CD4-positive, alpha-beta T cell treated with Interferon alpha-2 for 1 hour (primary cell): ENCODE measurements at places on chromosomes 13 and 19.
A peak's percentile ranks its signal among the peaks of the same experiment; 100 is the strongest.

- DNase-seq, result no peak
Measured at GRCh38 chr19:45235485-45235884, 9.7 kb downstream of the EXOC3L2 start.

DNA sequence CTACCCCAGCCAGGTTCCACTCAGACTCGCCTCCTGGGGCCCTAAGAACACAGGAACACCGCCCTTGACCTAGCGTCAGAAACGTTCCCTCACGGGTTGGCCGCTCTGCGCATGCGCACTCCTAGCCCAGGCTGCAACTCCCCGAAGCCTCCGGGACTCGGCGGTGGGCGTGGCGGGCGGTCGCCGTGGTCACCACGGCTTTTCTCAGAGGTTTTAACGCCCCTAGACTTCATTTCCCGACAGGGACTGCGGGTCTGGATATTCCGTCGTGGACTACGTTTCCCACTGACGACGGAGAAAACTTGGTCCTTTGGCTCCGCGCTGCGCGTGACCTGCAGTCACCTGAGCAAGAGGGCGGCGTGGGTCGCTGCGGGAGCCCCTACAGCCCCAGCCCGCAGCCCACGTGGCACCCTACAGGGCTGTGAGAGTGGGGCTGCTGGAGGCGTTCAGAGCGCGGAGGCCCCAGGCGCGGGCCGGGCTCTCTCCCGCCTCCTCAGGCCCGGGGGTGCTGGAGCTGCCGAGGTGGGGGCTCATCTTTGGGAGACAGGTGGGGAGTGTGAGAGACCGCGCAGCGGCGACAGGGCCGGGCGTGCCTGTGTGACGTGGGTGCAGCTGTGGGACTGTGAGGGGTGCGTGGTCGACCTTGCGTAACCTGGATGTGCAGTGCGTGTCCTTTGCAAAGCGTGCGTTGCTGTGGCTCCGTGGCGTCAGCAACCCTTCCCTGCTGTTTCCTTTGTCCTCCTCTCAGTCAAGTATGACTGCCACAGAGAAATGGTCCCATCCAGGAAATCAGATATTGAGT is 38.0 kb upstream of the ZNF573 start:
- DNase-seq, result peak; percentile 51

DNA sequence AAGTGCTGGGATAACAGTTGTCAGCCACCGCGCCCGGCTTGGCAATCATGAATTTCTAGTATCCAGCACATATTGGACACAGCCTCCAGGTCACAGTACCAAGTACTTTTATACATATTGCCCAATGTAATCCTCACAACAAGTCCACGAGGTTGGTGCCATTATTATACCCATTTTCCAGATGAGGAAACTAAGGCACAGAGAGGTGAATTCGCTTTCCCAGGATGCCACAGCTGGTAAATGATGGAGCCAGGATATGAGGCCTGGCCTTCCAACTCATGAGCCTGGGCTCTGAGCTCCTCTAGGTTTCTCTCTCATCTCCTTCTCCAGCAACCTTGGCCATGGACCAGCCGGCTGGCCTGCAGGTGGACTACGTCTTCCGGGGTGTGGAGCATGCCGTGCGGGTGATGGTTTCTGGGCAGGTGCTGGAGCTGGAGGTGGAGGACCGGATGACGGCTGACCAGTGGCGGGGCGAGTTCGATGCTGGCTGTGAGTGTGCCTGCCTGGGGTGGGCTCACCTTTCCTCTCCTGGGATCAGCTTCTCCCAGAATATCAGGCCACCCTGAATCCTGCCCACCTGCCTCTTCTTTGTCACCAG is 7.5 kb downstream of the CCDC61 start:
- no peak for DNase-seq

GRCh38 chr19:38979812-38980211 is 4.3 kb upstream of the FBXO17 start:
- no peak for DNase-seq

- DNase-seq, result no peak
Measured at GRCh38 chr13:56201834-56202233, 938.9 kb upstream of the PRR20A start.

DNA sequence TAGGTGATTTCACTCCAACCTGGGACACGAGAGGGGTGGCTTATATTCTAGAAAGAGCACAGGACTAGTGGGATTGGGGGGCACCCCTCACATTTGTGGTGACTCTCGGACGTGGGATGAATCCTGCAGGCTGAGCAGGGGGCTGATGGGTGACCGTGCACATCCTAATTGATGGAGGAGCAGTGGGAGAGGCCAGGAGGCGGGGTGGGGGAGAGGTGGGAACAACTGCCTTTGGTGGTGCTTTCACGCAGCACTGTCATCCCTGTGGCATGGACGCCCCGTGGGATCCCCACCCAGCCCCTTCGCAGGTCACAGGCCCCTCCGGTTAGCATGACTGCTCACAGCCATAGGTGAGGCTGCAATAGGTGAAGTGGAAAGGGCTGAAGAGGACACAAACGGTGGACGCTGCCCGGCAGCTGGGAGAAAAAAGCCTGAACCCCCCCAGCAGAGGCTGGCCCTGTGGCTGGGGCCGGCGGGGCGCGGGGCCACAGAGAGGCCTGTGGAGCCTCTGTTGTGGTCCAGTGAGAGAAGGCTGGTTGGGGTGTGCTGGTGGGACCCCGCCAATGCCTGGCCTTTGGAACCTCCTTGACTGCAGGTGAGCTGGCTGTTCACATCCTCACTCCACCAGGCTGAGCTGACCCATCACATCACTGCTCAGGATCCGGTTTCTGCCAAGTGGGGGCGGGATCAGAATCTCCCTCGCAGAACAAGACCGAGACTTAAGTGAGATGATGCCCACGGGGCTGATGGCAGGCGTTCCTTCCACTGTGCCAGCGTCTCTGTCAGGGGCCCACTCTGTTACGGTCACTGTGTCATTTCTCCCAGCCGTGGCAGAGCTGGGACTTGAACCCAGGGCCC is 325.4 kb downstream of the TEX29 start:
- no peak for DNase-seq

GRCh38 chr13:79374578-79374977 is 31.5 kb downstream of the RBM26 start:
- DNase-seq, result no peak

GRCh38 chr19:32407004-32407992 is 1.7 kb downstream of the DPY19L3 start:
- no peak for DNase-seq

GRCh38 chr13:94212196-94212595 is 267.3 kb downstream of the DCT start:
- DNase-seq, result no peak

DNA sequence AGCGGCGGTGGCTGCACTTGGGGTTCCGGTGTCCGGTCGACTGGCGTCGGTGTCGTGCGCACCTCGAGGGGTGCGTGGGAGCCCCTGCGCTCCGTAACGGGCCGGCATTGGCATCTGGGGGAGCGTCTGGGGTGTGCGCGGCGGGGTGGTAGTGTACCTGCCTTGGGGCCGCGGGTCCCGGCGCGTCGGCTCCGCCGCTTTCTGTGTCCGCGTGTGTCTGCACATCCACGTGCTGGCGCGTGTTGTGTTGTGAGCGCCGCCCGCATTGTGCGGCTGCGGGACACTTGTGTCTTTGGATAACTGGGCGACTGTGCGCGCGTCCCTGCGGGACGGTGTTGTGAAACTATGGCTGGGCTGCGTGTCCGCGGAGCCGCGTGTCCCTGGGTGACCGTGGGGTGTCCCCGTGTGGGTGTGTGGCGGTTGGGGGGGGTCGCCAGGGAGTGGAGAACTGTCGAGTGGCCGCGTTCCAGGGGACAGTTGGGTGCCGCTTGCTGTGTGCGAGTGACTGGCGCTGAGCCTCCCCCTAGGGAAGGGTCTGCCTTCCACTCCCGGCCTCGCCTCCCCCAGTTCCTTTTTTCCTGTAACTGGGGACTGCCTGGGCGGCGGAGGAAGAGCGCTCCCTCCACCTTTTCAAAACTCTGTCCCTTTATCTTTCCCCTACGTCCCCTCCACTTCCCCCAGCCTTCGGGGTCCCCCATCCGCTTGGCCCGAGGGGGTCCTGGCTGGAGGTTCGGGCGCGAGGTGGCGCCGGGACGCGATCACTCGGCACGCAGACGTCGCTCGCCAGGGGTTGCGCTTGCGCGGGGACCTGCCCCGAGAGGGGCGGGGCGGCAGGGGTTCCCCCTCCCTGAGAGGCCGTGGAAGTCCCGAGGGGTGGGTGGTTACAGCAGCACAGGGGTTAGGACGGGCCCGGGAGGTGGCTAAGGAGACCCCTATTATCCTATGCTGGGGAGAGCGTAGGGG is 5.7 kb upstream of the NFIC start:
- peak; percentile 78 for DNase-seq

DNA sequence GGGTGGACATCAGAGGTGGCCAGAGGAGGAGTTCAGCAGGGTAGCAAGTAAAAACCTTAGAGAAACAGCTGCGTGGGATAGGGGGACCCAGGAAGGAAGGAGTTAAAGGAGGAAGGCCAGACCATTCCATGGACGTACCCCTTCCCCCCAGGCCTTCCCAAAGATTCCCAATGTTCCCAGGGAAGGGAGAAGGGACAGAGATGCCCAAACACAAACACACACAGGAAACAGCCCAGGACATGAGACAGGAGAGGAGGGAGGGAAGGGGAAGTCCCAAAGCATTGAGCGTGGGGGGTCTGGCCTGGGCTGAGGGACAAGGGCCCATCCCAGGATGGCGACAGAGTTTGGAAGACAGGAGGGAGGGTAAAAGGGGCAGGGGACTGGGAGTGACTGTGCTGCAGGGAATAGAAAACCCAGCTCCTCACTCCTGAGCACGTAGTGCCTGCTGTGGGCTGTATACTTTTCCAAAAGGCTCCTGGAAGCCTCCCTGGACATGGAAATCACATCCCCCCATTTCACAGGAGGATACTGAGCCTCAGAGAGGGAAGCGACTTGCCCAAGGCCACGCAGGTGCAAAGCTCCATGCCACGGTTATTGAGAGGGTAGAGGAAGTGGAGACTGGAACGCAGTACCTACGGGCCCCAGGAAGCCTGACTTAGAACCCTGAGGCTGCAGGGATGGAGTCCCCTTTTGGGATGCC is 1.1 kb downstream of the SYDE1 start:
- no peak for DNase-seq

DNA sequence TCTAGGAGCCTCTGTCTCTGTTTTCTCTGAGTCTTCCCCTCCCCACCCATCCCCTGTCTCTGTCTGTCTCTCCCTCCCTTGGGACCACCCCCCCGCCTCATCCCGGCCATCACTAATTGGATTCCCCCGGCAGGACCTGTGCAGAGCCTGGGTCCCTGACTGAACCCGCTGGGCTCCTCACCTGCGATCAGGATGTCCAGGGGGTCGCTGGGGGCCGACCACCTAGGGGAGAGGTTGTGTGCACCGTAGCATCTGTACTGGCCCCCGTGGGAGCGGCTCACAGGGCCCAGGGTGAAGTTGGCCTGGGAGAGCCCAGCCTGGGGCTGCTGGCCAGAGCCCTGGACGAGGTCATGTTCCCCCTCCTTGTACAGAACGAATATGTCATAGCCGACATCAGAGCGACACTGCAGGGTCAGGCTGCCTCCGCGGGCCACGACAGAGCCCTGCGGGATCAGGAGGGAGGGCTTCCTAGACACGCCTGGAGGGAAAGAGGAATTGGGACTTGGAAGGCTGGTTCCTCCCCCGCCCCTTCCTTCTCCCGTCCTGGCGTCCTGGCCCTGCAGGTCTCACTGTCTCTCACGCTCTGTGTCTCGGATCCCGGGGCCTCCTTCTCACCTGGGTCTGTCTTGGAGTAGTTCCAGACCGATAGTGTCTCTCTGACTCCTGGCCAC is 1.8 kb downstream of the LILRB5 start:
- DNase-seq, result no peak
